NCI-H748 treated with DMSO at 0.1 percent for 48 hours (cell line): ENCODE measurements at places on chromosomes 6 and 20.
A peak's percentile ranks its signal among the peaks of the same experiment; 100 is the strongest.

GRCh38 chr6:149560736-149561135 lies 5.4 kb upstream of the GINM1 start:
- DNase-seq: no peak

GRCh38 chr20:50589548-50590347 lies 79.6 kb downstream of the PTPN1 start:
- DNase-seq: no peak

DNA sequence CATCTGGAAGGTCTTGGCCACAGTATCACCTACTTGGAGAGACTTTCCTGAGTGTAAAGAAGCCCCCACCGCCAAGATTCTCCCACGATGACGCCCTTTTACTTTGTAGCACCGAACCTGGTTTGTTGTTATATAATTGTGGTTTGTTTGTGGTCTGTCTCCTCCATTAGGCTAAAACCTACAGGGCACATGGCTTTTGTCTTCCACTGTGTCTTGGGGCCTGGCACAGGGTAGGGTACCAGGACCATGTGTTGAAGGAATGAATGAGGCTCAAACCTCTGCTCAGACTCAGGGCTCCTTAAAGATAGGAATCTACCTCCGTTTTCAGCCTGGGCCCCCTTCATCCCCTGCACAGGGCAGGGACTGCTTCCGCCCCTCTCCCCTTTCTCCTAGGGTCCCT lies 59.4 kb upstream of the CCDC167 start:
- DNase-seq: no peak

GRCh38 chr6:18042536-18043145 lies 55.2 kb upstream of the KIF13A start:
- DNase-seq: no peak

DNA sequence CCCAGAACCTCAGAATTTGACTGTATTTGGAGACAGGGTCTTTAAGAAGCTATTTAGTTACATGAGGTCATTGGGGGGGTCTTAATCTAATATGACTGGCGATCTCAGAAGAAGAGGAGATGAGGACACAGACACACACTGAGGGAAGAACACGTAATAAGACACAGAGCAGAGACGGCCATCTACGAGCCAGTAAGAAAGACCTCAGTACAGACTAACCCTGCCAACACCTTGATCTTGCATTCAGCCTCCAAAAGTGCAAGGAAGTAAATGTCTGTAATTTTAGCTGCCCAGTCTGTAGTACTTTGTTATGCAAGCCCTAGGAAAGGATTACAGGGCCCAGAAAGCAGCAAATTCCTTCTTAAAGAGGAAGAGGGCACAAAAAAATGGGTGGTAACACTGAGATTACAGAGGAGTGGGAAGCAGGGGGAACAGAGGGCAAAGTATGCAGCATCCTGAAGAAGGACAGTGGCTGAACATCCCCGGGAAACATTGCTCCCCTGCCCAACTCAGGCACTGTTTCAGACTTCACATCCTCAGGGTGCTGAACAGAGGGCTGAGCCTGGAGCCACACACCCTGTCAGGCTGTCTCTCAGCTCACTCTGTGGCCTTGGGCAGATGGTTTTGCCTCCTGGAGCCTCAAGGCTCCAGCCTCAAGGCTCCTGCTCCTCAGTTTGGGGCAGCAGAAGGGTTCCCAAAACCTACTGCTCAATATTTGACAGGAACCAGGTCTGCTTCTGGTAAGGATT lies 27.9 kb upstream of the SIRPG start:
- DNase-seq: no peak

GRCh38 chr20:4555188-4555890 lies 166.4 kb upstream of the PRND start:
- no peak for DNase-seq

DNA sequence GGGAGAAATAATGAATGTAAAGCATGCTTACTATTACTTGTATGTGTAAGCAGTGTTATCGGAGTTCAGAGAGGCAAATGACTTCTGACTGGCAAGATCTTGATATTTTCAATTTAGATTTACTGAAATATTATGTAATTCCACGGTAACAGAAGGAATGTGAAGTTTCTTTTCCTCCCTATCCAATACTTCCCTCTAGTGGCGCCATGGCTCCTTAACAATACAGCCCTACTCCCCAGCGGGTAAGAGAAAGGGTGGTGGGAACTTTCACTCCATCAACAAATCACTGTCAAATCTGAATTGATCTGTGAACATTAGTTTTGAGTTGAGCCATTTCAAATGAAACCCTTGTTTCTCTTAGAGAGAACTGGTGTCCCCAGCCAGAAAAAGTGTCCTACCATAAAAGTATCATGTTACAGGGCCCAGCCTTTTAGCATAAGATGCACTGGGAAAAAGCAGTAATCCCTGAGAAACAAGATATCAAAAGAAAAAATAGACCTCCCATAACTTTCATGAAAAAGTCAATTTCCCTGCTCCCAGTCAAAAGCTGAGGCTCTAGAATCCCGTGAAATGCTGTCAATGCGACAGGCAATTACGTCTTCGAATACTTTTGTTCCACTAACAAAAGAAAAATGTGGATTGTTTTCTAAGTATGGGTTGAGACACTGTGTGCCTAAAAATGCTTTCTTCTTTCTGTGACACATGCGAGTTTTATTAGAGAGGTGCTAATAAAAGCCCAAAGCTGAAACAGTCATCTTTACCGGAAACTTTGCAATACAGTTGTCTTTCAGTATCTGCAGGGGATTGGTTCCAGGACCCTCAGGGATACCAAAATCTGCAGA lies 12.9 kb downstream of the COX7A2 start:
- no peak for DNase-seq

- no peak for DNase-seq
Observed at GRCh38 chr6:14849185-14849584, 396.7 kb upstream of the JARID2 start.

DNA sequence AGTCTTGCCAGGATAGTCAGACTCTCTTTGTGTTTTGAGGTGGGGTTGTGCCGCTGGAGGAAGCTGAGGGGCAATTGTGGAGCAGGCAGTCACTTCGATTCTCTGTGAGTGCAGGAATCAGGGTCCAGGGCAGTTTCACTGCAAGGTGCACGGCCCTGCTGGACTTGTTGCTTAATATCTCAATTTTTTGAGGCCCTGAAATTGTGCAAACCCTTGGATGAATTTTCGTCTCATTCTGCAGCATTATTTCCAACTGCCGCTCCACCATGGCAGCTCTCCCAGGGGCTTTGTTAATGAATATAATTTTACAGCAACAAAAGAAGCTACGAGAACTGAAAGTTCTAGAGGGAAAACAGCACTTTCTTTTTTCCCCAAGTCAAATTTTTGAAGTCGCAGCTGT lies 531.9 kb downstream of the QKI start:
- no peak for DNase-seq

DNA sequence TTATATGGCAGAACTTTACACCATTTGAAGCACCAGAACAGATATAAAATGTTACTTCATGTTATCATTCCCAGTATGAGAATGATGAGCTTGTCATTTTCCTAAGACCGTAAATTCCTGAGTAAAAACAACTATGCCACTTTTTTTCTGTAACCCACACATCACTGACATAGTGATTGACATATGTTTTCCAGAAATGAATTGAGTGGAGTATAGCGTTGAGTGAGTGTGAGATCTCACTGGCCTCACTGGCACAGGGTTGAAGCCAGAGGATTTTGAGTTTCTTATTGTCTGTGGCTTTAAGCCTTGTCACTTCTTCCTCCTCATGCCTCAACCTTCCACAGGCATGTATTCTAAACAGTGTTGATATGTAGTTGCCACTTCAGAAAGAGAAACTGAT lies 62.3 kb downstream of the PDE7B start:
- no peak for DNase-seq

- no peak for DNase-seq
Observed at GRCh38 chr20:45631184-45631583, at the start of gene WFDC9. Gene WFDC9, minus strand, starts transcription at chr20:45631284. Its CDS starts 21,103 bp downstream, at chr20:45610181.

GRCh38 chr6:39268171-39268570 lies 38.9 kb upstream of the KCNK5 start:
- DNase-seq: no peak

DNA sequence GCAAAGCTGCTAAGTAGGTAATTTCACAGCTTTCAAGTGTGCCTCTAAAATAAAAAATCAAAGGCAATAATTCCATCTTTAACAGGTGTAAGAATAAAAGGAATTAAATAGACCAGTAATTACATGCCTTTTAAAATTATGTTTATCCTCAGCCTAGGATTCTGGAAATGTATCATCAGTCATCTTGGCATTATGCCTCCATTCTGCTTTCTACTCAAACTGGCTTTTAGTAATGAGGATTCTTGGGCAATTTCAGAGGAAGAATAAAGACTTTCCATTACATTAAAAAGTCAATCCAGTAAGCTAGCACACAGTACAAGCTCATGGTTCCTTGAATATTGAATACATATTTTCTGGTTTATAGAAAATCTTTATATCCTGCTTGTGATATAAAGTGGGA lies 44.7 kb downstream of the GSTA2 start:
- DNase-seq: peak; percentile 7

- no peak for DNase-seq
Observed at GRCh38 chr20:1827510-1827973, 67.7 kb upstream of the SIRPA start.

DNA sequence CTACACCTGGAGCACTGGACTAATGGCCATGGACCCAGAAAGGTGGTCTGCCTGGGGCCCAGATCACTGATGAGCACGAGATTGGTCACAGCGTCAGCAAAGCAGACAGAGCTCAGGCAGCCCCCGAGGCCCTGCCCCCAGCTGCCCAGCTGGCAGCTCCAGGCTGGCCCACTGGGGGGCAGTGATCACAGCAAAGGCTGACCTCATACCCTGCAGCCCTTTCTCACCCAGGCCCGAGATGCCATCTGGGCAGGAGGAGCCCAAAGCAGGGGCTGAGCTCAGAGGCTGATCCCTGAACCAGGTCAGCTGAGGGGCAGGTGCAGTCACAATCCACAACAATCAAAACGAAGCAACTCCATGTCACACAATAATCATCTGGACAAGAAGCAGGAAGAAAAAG lies 4.1 kb downstream of the MAP1LC3A start:
- no peak for DNase-seq

- no peak for DNase-seq
Observed at GRCh38 chr6:77626426-77626825, 26.4 kb upstream of the MEI4 start.

DNA sequence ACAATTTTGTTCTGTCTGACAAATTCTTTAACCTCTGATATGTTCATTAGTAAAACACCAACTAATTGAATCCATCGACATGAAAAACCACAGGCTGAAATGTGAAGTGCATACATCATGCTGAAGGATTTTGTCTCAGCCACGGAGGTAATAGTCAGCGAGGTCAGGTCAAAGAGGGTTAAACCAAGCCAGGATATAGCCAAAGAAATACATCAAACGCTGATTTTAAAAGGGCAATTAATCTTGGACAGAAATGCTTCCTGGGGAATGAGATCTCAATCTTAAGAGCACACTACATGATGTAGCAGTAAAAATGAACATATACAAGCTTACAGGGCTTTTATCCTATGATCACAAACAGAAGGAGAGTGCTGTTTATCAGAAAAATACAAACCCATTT lies 106.7 kb downstream of the PRDM1 start:
- no peak for DNase-seq

DNA sequence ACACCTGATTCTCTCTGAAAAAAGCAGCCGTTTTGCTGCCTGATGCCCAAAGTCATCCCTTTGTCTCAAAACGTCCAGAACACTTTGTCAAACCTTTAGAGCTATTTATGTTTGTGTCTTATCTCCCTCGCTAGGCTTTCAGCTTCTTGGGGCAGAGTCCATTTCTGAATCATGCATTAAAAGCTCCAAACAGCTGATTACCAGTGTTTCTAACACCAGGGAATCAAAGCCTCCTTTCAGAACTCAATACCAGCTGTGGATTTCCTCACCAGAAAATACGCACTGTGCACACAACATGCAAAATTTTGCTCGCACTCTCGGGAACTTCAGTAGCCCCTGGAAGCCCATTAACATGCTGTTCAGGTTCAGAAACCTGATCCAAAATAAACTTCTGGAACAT lies 333.3 kb downstream of the HACE1 start:
- DNase-seq: peak; percentile 37

DNA sequence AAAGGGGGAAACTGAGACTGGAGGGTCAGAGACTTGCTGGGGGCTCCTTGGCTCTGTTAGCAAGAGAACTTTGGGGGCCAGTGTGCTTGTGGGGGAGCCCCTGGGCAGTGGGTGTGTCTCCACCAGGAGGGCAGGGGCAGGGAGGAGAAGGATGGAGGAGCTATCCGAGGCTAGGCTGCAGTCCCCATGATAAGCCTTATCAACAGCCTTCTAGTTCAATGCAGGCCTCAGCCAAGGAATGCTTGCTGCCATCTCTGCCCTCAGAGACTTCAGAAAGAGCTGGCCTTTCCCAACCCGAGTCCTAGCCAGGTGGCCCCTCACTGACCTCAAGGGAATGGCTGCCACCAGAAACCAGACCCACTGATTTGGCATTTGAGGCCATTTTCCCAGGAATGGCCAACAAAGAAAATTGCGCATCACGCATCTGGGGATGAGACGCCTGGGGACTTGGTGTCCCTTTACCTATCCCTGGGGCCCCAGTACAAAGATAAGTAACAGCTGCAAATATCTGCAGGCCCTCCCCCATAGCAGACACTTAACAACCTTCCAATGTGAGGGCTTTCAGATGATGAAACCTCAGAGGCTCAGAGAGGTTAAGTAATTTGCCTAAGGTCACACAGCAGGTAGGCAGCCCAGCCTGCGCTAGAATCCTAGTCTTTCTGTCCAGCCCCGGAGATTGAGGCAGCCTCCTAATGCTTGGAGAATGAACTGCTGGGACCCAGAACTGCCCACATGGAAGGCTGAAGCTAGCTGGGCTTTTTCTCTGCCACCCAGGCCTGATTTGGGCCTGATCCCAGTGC lies 4.9 kb downstream of the TGM2 start:
- DNase-seq: no peak

DNA sequence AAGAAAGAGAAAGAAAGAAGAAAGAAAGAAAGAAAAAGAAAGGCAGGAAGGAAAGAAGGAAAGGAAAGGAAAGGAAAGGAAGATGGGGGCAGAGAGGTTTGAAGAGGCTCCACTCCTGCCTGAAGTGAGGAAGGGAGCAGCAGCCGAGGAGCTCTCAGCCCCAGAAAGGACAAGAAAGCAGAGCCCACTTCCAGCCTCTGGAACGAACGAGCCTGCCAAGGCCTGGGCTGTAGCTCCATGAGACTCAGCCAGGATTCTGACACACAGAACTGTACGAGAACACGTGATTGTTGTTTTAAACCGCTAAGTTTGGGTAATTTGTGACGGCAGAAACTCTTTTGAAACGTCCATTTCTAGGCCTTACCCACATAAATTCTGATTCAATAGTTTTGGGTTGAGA lies 69.5 kb downstream of the TTLL2 start:
- DNase-seq: no peak

DNA sequence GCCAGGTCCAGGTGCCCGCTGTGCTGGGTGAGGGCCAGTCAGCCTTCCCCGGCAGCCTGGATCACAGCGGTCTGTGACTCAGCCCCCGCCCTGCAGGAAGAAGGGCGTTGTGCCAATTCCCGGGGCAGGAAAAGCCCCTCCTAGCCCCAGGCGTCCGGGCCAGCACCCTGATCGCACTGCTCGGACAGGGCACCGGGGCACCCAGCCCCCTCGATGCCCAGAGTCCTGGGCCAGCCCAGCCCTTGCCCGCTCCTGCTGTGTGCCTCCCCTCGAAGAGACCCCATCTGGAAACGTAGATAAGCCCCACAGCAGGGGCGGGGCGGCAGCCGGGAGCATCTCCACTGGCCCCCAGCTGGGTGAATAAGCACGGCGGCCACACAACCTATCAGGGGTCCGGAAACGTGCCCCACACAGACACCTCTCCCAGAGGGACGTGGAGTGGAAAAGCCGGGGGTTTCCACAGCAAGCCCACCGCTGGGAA lies 9.9 kb downstream of the LAMA5 start:
- DNase-seq: no peak
